ENCODE measurements at places on chromosomes 5 and 9.

- no peak for DNase-seq
Observed at GRCh38 chr9:7784472-7784871, 15.1 kb downstream of the DMAC1 start.

- no peak for DNase-seq
Observed at GRCh38 chr5:179314606-179315355, 30.5 kb downstream of the ADAMTS2 start.

DNA sequence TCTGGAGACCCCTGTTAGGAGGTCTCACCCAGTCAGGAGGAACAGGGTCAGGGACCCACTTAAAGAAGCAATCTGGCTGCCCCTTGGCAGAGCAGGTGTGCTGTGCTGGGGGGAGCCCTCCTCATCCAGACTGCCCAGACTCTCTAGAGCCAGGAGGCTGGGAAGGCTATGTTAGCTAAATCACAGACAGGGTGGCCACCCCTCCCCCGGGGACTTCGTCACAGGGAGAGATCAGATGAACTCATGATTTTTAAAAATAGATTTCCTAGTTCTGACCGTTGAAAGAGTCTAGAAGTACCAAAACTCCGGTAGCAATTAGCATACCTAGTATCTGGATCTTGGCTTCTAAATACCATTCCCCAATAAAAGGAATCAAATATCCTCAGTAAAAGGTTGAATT lies 35.0 kb upstream of the FOXB2 start:
- DNase-seq: no peak

GRCh38 chr5:50995285-50995942 lies 329.0 kb downstream of the PARP8 start:
- DNase-seq: no peak

DNA sequence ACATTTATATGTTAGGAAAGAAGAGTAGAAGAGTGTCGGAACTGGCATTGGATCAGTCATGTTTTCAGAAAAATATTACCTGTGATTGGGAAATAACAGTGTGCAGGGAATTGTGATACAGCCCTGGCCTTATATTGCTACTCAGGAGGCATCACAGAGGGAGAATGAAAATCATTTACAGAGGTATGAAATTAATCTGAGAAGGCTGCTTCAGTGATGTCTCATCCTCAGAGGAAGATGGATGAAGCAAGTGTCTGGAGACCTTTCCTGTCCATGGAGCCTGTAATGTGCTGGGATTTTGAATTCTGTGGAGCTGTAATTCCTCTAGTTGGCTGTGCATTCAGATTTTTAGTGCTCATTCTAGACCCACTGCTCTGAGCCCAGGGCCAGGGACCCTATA lies 3.8 kb downstream of the ACTBL2 start:
- no peak for DNase-seq

DNA sequence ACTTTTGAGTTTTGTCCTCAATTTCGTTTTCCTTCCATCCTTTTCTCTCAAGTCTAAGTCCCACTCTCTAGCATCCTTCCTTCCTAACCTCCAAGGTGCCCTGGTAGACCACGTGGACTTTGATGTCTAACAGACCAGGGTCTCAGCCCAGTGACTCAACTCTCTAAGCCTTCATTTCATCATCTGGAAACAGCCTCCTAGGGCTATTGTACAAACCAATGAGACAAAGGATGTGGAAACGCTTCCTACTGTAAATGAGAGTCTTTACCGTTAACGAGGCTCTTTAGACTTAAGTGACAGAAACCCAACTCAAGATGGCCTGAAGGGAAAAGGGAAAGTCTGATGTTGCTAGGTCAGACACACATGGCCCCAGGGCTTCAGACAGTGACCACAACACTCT lies 49.2 kb upstream of the CPLX2 start:
- DNase-seq: no peak

GRCh38 chr9:114408645-114409044 lies 20.9 kb upstream of the AKNA start:
- DNase-seq: no peak

DNA sequence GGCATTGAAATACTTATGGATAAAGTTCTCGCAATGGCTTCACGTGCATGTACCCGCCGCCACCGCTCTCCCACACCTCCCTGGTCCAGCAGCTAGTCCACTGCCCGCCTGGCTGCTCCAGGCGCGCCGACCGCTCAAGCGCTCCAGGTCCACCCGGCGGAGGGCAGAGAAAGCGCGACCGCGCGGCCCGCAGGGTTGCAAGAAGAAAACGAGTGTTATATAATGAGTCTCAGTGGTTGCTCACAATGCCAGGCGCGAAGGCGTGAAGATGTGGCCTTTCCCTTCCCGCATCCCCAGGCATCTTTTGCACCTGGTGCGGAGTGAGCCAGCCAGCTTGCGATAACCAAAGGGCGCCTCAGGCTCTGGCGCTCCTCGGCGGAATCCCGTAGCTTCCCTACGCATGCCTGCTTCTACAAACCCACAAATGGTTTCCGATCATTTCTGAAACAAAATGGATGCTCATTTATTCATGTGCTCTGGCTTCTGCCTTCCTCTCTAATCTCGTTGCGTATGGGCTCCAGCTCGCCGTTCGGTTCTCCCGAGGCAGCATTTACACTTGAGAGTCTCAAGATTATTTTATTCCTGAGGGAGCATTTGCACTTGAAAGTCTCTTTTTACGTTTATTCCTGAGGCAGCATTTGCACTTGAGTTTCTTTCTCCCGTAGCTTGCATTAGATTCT lies 25.7 kb downstream of the CDKN2A start:
- no peak for DNase-seq

DNA sequence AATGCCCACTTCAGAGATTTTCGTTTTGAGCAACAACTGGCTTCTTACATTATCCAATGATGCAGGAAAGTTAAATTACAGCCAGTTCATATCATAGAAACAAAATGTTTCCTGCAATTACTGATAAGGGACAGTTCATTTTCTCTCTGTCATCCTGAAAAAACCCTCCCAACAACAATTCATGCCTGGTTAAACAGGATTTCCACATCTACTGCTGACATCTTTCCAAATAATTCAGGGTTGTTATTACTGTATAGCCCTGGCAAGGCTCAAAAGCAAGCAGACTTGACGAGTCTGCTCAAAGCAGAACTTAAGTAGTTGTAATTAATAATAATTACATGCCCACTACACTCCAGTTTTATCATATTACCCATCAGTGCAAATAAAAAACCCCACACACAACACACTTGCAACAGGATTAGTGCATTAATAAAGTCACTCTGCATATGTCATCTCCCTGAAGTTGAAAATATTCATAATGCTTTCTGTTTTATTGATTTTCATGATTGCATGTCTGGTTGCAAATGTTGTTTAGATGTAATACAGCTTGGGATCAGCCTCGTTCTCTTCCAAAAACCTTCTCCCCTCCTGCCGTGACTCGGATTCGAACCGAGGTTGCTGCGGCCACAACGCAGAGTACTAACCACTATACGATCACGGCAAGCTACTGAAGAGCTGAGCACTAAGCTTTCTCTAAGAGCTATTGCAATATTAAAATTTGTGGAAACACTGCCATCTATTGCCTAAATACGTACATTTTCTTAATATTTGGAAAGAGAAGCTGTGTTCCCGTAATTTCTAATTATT lies 119.6 kb upstream of the NFIB start:
- DNase-seq: no peak

DNA sequence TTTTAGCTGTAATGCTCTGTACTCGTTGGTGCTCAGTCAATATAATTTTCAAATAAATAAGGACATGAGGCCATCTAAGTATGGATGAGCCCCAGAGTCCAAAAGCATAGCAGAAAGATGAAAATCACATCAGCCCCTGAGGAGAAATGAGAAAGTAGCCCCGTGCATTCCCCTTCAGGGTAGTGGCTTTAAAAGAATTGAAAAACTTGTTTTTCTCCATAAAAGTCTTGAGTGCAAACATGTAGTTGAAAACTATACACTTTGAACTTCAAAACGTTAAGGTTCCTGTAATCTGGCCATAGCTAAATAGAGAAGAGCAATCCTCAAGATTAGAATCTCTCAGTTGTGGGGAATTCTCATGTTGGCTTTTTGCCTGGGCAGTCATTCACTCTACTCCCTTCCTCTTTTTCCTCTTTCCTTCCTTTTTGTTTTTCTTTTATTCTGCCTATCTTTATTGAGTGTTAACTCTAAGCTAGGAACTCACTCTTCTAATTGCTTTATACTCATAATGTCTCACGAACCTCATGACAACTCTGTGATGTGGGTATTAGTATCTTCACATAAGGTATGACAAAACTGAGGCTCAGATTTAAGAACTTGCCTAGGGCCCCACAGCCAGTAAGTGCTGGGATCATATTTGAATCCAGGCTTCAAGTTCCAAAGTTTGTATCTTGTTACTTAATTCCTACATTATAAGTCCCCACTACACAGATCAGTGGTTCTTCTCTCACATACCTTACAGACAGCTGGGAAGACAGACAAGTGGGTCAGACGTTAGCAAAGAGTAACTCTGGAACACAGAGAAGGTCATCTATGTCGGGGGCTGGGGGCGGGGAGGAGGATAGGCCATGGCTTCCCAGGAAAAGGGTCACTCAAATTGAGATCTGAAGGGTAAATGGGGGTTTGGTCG lies 46.4 kb upstream of the ABCA1 start:
- DNase-seq: no peak

- no peak for DNase-seq
Observed at GRCh38 chr5:98103807-98104206, 669.7 kb upstream of the RGMB start.

DNA sequence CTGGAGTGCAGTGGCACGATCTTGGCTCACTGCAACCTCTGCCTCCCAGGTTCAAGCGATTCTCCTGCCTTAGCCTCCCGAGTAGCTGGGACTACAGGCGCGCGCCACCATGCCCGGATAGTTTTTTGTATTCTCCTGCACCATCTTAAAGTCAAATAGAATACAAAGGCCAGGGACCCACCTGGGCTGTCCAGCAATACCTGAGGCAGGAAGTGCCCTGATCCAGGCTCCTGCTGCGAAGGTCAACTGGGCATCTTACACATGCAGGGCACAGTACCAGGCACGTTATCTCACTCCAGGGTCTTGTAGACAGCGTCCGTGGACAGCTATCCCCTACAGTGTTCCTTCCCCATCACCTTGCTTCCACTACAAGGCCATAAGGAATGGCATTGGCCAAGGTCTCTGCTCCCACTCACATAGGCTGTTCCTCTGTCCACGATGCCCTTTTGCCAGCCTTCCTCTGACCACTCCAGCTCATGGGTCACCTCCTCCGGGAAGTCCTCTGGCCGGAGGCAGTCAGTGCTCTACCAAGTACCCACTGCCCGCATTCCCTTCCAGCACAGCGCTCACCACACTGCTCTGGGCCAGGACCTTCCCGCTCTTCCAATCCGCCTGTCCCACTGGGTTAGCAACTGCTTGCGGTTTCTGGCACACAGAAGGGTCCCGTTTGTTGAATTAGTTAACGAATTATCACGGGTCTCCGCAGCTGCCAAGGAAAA lies 978 bp downstream of the P4HA2 start:
- DNase-seq: no peak

GRCh38 chr5:143182901-143183820 lies 220.3 kb downstream of the NR3C1 start:
- DNase-seq: no peak

DNA sequence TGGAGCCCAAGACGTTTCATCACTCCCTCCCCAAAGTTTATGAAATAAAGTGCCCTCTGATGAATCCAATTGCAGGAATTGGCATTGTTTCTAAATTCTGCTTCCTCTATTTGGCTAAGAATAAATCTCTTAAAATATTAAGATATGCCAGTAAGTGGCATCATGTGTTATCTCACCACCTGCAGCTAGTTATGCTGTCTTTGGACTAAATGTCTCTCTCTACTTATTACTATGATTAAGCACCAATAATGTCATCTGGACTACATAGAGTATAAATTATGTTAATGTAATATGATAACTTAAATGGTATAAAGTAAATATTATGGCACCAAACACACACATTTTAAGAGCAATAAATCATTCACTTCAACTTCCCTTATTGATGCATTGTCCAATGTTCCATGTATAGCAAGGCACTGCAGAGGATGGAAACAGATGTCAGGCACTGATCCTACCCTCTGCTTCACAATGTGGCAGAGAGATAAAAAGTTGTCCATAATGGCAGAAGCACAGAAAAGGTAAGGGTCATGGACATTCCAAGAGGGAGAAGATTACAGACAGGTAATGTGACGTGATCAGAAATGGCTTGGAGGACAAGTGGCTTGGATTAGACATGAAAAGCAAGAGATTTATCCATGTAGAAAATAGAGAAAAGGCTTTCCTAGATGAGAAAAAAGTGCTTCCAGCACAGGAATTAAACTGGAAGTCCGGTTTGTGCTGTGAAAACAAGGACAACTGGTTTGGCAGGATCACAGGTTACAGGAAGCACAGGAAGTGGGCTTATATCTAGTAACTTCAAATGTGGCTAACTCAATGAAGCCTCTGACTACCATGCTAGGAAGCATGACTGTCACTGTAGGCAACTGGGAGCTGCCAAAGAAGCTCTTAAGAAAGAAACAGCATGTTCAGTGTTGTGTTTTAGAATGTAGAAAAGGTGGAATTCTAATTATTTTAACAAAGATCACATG lies 26.7 kb downstream of the MARCHF11 start:
- DNase-seq: no peak

GRCh38 chr5:68419637-68420452 lies 204.3 kb downstream of the PIK3R1 start:
- no peak for DNase-seq

- DNase-seq: no peak
Observed at GRCh38 chr5:153960269-153961215, 78.2 kb downstream of the FAM114A2 start.

- no peak for DNase-seq
Observed at GRCh38 chr9:126248680-126249079, 77.9 kb upstream of the MVB12B start.

- peak; percentile 89 for DNase-seq
Observed at GRCh38 chr5:124980163-124980941, 233.9 kb upstream of the ZNF608 start.

DNA sequence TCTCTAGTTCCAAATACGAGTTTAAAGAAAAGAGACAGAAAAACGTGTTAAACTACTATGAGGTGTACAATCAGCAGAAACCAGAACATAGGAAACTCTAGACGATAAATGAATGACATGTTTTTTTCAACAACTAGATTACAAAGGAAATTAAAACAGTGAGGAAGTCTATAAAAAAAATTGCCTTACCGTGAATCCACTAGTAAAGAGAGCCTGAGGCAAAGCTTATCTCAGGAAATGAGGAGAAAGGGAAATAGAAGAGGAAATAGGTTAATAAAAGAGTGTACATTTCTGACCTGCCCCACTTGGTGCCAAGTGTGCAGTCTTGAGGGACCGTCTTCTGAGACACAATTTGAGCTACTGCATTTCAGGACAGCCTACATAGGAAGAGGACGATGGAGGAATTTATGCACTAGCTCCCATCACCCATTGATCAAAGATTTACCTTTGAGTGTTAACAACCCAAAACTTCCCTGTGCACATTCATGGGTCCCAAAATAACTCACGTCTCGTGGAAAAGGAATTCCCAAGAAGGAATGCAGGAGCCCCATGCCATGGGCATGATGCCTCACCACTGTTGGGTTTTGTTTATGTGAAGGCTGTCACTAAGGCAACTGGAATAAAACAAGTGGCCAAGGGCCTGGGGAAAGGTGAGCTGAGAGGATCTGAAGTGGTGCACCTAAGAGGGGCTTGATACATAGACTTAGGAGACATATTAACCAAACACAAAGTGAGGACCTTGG lies 53.6 kb upstream of the SLC1A3 start:
- peak; percentile 16 for DNase-seq

- DNase-seq: no peak
Observed at GRCh38 chr5:124746916-124747790, 714 bp upstream of the ZNF608 start.

GRCh38 chr9:89213396-89213880 lies 34.8 kb upstream of the SHC3 start:
- no peak for DNase-seq

- no peak for DNase-seq
Observed at GRCh38 chr9:78539904-78540303, 243.0 kb downstream of the PSAT1 start.
